ENCODE measurements at places on chromosomes 7 and 10.

GRCh38 chr10:58996063-58996462 is 180.4 kb upstream of the PHYHIPL start:
- no peak for DNase-seq

DNA sequence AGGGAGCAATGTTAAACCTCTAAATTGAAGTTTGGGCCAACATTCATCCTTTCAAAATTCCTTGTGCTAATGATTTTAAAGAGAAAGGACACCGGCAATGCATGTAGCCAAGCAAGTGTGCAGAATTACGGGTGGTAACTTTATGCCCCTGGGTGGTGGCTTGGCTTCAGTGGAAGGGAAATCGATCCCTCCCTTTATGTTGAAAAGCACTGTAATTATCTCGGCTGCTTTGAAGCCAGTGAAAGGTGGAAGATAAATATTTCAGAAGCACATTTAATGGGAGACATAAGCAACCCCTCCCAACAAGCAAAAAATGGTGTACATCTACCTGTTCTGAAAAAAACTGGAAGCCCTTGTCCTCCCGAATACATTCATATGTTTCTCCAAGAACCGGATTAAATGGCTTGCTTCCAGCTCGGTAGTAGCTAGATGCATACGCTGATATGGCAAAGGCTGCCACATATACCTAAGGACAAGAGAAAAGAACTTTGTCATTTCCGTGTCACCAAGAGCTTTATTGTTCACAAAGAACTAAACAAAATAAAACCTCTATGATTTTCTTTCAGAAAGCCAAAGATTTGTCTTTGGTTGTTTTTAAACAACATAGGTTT is 73.3 kb upstream of the GSDME start:
- DNase-seq: no peak

DNA sequence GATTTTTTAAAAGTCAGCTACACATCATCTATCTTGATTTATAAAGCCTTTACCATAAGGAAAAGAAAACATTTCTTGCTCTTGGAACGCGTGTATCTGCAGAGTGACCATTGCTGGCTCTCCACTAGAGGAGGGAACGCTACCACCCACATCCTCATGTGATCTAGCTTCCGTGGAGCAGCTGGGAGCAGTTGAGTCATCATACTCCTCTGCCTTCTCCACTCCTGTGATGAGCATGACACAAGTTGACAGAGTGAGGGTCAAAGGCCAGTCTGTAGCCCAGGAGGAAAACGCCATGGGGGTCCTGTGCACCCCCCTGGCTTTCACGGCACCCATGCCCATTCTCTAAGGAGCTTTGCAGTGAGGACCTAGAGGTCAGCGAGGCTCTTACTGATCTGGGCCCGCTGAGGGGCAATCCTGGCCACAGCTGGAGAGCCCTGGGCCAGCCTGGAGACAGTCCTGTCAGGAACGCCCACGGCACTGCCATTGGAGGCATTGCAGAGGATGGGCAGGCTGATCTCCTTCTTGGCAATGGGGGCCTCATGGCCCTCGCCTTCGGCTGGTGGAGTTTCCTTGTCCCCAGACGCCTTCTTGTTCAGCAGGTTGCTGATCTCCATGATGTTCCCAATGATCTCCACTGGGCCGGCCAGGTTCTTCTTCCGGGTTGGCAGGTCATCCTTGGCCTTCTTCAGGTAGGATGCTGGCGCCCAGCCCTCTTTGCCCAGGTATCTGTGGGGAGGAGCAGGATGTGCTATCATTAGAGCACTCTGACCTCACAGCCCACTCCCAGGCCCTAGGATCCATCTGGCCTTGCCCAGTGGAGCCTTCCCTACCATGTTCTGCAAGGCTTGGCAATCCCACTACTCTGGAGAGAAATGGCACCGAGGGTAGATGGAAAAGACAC is 119.2 kb downstream of the NEURL1 start:
- DNase-seq: no peak

DNA sequence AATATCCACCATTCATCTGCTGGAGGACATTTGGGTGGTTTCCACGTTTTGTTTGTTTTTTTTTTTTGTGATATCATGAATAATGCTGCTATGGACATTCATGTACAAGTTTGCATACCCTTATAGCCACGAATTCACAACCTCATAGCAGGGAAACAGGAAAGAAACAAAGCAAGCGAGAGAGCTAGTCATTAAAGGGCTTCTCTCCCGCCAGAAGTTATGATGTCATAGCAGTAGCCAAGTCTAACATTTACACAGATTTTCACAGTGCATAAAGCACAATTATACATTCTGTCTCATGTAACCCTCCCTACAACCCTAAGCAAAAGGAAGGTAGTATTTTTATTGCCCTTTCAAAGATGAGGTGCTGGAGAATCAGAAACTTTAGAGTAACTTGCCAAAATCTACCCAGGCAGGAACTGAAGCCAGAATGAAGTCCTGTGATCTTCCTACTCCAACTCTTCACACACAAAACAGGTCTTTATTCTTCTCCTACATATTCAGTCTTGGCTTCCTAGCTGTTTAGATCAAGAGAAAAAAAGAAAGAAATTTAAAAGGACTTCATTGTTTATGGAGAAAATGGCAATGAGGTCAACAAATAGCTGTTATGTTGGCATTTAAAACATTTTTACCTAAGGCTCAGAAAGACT is 33.9 kb upstream of the GPAM start:
- DNase-seq: no peak

DNA sequence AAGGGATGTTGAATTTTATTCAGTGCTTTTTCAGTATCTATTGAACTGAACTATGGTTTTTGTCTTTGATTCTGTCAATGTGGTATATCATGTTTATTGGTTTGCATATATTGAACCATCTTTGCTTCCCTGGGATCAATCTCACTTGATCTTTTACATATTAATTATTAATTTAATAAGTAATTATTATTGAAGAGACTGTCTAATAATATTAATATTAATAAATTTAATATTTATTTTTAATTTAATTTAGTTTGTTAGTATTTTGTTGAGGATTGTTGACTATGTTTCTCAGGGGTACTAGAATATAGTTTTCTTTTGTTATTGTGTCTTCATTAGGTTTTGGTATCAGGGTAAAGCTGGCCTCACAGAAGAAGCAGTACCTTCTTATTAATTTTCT is 26.5 kb upstream of the TRA2A start:
- no peak for DNase-seq

DNA sequence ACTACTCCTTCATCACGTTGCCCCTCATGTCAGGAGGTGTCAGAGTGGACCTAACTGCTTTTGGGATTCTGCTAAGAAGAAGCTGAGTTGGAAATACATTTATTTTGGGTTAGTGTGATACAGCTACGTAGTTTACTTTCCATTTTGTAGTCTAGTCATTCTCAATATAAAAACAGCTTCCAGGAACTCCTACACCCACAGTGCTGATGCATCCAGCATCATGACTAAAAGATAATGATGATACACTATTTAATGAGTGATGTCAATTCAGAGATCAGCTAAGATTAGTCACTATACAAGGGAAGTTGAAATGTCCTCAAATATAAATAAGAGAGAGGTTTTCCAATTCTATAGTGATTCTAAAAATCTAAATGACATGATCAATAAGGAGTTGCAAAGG is 264.2 kb upstream of the SLC26A5 start:
- DNase-seq: no peak

GRCh38 chr7:17687361-17687760 is 252.9 kb downstream of the SNX13 start:
- no peak for DNase-seq

- DNase-seq: no peak
Observed at GRCh38 chr10:46106410-46107255, 60.6 kb upstream of the MSMB start.

GRCh38 chr7:1012004-1012715 is 29.2 kb downstream of the CYP2W1 start:
- no peak for DNase-seq

GRCh38 chr10:113138937-113139585 is 189.0 kb downstream of the TCF7L2 start:
- no peak for DNase-seq

GRCh38 chr10:74875966-74876365 is 49.6 kb downstream of the KAT6B start:
- no peak for DNase-seq

DNA sequence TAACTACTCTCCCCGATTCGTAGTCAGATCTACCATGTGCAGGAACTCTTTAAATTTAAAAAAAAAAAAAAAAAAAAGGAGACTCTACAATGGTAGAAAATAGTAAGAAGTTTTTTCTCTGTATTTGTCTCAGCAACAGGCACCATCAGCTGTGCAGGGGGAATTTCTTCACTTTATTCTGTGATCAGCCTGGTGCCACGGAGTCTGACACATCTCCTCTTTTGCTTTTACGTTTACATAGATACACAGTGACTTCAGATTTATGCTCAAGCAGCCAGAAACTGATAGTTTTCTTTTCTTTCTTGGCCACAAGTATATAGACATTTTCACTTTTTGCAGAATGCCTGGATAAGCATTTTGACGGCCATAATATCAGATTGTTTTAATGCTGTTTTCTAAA is 190.6 kb upstream of the AKR1E2 start:
- DNase-seq: no peak

DNA sequence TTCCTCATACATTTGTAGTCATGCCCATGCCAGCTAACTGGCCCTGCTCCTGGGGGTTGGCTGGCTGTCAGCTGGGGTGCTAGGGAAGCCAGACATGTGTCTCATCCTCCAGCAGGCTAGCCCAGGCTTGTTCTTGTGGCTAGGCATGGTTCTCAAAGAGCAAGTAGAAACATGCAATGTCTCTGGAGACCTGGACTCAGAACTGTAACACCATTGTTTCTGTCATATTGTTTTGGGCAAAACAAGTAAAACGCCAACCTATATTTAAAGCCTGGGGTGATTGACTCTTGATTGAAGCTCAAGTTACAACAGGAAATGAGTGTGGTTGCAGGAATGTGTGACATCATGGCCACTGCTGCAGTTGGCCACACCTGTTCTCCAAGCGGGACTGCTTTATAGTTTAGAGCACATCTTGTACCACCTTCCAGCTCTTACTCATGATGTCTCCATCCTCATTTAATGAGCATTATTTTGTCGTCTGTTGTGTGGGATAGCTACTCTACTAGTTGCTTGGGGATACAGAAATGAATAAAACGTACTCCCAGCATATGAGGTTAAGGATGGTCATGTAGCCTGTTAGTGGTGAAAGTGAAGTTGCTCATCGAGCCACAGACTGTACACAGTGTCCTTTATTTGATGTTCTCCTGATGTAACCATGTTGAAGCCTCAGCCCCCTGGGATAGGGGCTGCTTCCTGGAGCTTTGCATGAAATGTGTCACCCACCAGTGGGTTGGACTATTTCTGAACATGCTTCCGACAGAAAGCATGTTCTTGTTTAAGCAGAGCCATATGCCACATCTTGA is 168.4 kb downstream of the SORCS3 start:
- DNase-seq: no peak

GRCh38 chr10:22684699-22685098 is 29.7 kb downstream of the PIP4K2A start:
- no peak for DNase-seq

DNA sequence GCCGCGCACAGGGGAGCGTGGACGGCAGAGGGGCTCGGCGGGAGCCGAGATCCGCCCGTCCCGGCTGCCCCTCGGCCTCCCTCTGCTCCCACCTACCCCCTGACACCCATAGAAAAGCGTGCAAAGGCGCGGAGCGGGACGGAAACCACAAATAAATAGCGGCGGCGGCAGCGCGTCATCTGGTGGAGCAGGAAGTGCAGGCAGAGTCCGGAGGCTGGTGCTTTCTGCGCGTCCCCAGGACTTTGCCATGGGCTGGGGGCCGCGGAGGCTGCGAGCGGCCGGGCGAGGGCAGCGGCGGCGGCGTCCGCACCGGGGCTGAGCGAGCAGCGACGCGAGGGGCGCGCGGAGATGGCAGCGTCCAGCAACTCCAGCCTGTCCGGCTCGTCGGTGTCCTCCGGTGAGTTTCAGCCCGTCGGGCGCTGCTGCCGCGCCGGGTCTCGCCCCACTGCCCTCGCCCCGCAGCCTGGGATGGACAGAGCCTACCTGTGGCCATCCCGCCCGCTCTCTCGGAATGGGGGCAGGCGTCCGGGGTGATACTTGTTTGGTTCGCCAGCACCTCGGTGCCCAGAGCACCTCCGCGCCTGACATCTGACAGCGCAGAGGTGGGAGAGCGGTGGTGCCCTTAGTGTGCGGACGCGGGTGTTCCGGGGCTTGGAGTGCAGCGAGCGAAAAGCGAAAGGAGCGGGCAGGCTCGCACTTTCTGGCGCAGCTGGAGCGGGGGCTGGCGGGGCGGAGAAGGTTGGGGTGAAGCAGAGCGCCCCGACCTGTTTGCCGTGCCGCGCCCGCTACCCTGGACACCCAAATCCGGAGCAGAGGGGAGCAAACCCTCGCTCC is at the start of gene CHN2:
Gene CHN2, plus strand, starts transcription at position 182 of the 834 bp plus-strand sequence.
- no peak for DNase-seq

GRCh38 chr10:48493083-48493871 is 111.6 kb downstream of the ARHGAP22 start:
- no peak for DNase-seq

DNA sequence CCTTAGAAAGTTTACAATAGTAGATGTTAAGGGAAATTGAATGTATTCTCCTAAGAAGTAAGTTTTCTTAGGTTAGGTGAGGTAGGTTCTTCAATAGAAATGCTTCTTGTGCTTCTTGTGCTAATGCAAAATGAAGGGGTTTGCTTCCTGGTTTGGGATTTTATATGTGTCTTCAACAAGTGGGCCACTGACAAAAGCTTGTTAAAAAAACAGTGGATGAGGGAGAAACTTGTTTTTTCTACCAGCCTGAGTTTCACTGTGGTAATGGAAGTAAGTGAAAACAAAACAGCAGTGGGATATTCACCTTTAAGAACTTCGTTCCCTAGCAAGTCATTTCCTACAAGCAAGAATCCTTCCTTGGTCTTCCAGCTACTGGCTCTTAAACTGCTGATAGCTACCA is 107.5 kb downstream of the FOXP2 start:
- DNase-seq: no peak

DNA sequence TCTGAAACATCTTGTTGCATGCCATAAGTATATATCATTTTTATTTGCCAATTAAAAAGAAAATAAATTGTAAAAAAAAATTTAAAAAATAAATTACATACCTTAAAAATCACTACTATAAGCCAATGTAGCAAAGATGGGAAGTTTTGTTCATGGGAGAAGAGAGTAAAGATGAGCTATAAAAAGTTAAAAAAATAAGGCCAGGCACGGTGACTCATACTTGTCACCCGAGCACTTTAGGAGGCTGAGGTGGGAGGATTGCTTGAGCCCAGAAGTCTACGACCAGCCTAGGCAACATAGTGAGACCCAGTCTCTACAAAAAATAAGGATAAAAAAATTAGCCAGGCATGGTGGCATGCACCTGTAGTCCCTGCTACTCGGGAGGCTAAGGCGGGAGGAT is 8.4 kb upstream of the STK32C start:
- DNase-seq: no peak

Data from stimulated activated CD4-positive, alpha-beta T cell treated with anti-CD3 and anti-CD28 coated beads, Interleukin-1b, Interleukin-23, amount 100 ng/mL, for 1 hour (primary cell).